Astrocyte of the spinal cord (primary cell): ENCODE measurements at places on chromosomes 1 and 21.

- peak; percentile 42 for DNase-seq
Observed at GRCh38 chr1:45326627-45327623, at the start of gene HPDL. TSS of gene HPDL (plus strand) at chr1:45326895. CDS start at chr1:45327149, 254 bp downstream.

- no peak for DNase-seq
Observed at GRCh38 chr1:201791051-201791778, 37.7 kb upstream of the IPO9 start.

- DNase-seq: no peak
Observed at GRCh38 chr1:160158031-160158430, 6.6 kb downstream of the ATP1A4 start.

- DNase-seq: no peak
Observed at GRCh38 chr1:202274611-202275010, 67.1 kb downstream of the UBE2T start.
